ENCODE measurements at places on chromosomes 7 and 10.

- no peak for DNase-seq
Measured at GRCh38 chr7:70029993-70030392, 431.7 kb downstream of the AUTS2 start.

DNA sequence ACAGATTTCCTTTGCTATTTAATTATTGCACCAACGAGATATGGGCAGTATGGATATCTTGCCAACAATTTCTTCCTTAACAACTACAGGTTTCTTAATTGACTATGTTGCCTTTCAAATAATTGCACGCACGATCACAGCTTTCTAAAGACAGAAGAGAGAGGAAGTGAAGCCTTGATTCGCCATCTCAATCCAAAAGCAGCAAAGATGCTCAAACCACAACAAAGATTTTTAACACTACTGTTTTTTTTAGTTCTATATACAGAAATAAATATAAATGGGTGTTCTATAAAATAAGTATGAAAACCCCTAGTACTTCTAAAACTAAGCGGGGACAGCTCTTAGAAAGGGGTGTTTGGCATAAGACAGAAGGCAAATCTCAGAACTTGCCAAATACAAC is 251.3 kb downstream of the SFMBT2 start:
- DNase-seq, result no peak

DNA sequence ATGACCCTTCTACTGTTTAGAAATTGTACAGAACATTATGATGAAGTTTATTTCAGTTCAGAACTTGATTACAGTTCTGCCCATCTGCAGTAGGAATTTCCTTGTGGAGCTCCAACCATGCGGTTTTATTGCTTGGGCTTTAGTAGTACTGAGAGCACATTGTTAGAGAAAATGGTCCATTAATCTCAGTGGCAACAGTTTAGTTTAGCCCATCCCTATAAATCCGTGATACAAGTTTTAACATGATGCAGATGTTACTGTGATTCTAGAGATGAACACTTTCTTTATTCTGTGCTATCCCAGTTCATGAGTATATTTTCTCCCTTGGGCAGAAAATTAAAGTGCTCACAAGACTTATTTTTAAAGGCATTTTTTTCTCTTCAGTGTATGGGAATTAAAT is 84.8 kb upstream of the FZD8 start:
- no peak for DNase-seq

DNA sequence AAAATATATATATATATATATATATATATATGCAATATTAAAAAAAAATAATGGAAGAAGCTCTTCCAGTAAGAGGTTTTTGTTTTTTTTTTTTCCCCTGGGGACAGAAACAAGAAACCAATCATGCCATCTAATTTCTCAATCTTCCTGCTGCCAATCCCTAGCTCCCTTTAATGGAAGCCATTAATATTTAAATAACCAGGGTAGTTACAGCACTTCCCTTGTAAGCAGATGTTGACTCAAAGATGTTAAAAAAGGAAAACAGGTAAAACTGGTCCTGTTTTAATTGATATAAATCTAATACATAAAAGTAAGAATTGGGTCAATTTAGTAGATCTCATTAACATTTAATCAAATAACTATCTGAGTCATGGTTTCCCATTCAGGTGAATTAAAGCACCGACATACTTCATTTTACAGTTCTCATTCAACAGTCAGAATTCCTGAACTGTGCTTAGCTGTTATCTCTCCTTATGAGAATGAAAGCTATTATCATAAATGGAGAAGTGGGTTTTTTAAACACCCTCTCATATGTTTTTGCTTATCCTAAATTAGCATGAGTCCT is 22.6 kb downstream of the CPVL start:
- DNase-seq, result no peak

DNA sequence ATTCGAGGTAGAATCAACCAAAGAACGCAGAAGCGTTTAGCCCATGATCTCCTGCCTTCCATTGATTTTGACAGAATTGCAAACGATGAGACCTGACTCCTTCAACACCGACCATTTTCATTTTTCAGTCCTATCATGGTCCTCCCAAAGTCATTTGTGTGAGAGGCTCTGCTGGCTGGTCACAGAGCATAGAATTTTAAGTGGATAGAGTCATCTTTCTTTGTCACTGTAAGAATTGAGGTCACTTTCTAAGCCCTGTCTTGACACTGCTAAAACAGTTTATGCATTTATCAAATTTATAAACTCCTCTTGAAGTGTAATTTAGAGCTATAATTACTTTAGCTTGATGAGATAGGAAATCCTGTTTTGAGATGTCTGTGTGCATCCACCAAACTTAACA is 72.0 kb downstream of the UBE3C start:
- DNase-seq, result no peak

- DNase-seq, result no peak
Measured at GRCh38 chr7:7567898-7568531, 1.3 kb downstream of the MIOS start.

GRCh38 chr7:154968336-154969001 is 34.5 kb downstream of the PAXIP1 start:
- DNase-seq, result no peak

- no peak for DNase-seq
Measured at GRCh38 chr10:113071446-113071845, 121.4 kb downstream of the TCF7L2 start.

DNA sequence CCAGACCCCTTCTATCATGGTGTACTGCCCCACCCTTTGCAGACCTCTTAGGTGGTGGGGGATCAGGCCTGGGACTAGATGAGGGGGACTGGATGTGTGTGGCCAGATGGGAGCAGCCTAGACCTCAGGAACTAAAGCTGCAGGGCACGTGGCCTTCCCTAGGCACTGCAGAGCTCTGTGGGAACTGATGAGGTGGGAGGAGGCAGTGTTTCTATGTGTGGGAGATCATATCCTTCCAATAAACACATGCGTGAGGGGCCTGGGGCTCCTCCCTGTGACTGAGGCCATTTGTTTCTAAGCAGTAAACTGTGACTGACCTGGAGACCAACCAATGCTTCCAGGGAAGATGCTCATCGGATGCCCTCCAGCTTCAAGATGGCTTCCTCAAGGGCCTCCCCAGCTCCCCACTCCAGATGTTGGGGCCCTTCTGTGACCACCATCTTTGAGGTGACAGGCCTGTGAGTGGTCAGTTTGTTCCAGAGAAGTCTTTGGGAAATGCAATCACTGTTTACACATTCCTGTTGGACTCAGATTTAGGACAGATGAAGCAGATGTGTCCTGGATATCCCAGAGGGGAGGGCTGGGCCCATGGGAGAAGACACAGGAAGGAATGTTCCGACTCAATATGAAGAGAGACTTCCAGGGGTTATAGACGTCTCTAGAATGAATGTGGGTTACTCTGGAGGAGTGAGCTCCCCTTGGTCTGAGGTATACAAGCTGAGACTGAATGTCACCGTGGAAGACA is 23.6 kb upstream of the ZCCHC24 start:
- DNase-seq, result no peak

- DNase-seq, result no peak
Measured at GRCh38 chr7:80826520-80827238, 92.2 kb downstream of the SEMA3C start.

GRCh38 chr7:21580073-21580521 is 37.3 kb downstream of the DNAH11 start:
- no peak for DNase-seq

- DNase-seq, result no peak
Measured at GRCh38 chr10:88687853-88688467, 18.1 kb upstream of the LIPK start.

DNA sequence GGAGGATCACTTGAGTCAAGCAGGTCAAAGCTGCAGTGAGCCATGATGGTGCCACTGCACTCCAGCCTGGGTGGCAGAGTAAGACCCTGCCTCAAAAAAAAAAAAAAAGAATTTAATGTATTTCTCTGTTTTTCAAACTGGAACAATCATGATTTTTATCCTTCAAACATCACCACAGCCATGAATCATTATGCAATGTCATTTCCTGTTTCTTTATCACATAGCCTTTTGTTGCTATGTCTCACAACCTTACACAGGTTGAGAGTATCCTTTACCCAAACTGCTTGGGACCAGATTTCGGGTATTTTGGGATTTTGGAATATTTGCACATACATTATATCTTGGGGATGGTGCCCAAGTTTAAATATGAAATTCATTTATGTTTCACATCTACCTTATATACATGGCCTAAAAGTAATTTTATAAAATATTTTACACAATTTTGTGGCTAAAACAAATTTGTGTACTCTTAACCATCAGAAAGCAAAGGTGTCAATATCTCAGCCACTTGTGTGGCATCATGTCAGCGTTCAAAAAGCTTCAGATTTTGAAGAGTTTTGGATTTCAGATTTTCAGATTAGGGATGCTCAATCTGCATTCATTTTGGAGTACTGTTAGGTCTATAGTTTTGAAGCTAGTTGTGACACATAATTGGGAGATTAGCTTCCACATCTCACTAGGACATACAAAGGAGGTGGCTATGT is 8.2 kb downstream of the NT5C3A start:
- DNase-seq, result no peak

DNA sequence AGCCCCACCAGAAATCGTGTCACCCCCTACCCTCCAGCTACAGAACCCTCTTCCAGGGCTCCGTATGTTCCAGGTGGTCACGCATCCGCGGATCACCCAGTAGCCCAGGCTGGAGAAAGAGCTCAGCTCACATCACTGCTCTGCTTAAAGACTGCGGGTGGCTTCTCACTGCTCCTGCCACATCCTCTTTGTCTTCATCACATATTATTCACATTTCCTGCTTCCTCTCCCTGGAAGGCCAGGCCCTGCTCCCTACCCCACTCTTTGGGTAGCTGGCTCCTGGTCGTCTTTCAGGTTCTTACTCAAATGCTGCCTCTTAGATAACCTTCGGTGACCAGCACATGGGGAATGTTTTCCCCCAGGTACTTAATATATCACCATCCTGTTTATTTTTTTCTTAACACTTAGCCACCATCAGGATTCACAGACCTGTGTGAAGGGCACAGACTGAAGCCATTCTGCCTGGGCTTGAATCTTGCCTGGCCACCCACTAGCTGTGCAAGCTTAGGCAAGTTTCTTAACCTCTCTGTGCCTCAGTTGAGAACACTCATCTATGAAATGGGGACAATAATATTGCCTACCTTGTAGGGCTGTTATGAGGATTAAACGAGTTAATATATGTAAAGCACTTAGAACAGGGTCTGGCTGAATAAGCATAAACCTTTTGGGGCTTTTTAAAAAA is 307.8 kb downstream of the PRPF18 start:
- DNase-seq, result no peak

GRCh38 chr10:24951201-24952142 is 934 bp downstream of the PRTFDC1 start:
- peak; percentile 53 for DNase-seq

GRCh38 chr7:13988731-13989125 is 738 bp downstream of the ETV1 start:
- DNase-seq, result peak; percentile 58

DNA sequence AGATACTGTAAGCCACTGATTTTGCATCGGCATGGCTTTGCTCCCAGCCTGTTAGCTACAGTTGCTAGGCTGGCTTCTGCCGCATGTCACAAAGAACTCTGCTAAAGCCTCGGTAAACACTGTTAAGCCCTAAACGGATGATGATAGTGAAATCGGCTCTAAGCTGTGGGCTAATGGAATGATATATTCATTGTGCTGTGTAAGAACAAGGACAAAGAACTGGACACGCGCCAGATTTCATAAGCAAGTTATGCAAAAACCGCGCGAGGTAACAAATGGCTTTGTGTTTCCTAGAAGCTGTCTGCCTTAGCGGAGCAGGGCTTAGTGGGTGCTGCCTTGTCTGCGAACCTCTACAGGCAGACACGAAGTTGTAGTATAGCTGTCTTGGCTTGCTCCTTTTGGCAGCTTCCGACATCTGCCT is 331.3 kb upstream of the COBL start:
- DNase-seq, result peak; percentile 12

GRCh38 chr7:31811650-31812461 is 124.8 kb downstream of the PPP1R17 start:
- DNase-seq, result no peak

- DNase-seq, result no peak
Measured at GRCh38 chr10:543131-543530, 146.3 kb downstream of the DIP2C start.

DNA sequence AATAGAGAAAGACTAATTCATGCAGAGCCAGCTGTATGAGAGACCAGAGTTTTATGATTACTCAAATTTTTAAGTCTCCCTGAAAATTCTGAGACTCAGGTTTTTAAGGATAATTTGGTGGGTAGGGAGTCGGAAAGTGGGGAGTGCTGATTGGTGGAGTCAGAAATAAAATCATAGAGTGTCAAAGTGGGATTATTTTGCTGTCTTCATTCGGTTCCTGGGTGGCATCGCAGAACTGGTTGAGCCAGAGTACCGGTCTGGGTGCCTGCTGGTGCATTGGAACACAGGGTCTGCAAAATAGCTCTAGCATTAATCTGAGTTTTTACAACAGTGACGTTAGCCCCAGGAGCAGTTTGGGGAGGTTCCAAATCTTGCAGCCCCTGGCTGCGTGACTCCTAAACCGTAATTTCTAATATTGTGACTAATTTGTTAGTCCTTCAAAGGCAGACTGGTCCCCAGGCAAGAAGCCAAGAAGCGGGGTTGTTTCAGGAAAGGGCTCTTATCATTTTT is 32.4 kb downstream of the GPRIN2 start:
- no peak for DNase-seq

DNA sequence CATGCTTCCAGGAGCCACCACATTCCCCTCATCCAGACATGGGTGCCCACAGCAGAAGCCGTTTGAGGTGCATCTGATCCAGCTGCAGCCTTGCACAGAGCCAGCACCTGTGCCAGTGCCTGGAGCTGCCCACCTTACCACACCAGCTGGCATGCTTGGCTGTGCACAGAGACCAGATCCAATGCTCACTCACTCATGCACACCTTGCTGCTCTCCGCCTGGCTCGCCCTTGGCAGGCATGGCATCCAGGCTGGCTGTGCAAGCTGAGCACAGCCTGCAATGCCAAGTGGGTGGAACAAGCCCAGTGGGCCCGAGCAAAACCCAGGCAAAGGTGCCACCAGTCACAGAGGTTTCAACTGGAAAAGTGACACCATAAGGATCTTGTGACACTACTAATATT is 66.9 kb upstream of the SEMA3A start:
- no peak for DNase-seq

GRCh38 chr10:47156873-47157272 is 143.1 kb upstream of the GDF10 start:
- DNase-seq, result no peak

DNA sequence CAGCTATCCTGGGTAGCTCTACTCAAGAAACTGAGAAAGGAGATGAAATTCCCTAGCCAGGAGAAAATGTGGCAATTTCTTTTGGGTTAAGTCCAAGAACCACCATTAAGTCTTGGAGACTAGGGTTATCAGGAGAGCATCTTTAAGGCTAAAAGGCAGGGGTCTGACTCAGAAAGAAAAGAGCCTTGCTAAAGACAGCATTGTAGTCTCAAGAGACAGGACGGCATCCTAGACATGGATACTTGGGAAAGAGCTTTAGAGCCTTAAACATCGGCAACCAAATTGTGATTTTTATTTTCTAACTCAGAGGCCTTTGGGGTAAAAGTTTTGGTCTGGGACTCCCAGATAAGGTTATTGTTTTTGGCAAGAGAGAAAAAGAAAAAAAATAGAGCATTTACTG is 83.1 kb downstream of the FAS start:
- DNase-seq, result no peak

GRCh38 chr7:85033263-85033662 is 153.6 kb downstream of the SEMA3D start:
- DNase-seq, result no peak
